ENCODE measurements at places on chromosomes 7 and 10.

DNA sequence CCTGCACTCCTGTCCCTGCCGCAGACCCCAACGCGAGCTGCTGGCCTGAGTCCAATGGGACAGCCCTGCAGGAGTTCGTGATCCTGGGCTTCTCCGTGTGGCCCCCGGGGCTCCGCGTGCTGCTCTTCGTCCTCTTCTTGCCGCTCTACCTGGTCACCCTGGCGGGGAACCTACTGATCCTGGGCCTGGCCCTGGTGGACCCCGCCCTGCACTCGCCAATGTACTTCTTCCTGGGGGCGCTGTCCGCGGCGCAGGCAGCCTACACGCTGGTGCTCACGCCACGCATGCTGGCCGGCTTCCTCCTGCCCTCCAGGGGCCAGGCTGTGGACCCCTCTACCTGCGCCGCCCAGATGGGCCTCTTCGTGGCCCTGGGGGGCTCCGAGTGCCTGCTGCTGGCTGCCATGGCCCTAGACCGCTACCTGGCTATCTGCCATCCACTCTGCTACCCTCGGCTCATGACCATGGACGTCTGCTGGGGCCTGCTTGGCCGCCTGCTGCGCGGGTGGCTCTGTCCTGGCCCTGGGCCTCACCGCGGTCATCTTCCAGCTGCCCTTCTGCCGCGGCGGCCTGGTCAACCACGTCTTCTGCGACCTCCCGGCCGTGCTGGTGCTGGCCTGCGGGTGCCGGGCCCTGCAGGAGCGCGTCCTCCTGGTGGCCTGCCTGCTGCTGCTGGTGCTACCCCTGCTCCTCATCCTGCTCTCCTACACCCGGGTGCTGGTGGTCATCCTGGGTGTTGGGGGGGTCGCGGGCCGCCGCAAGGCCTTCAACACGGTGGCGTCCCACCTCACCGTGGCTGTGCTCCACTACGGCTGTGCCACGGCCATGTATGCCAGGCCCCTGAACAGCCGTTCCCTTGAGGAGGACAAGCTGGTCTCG lies 71.7 kb downstream of the RBAK start:
- no peak for DNase-seq

GRCh38 chr10:102721954-102722353 lies 7.5 kb downstream of the SFXN2 start:
- no peak for DNase-seq

DNA sequence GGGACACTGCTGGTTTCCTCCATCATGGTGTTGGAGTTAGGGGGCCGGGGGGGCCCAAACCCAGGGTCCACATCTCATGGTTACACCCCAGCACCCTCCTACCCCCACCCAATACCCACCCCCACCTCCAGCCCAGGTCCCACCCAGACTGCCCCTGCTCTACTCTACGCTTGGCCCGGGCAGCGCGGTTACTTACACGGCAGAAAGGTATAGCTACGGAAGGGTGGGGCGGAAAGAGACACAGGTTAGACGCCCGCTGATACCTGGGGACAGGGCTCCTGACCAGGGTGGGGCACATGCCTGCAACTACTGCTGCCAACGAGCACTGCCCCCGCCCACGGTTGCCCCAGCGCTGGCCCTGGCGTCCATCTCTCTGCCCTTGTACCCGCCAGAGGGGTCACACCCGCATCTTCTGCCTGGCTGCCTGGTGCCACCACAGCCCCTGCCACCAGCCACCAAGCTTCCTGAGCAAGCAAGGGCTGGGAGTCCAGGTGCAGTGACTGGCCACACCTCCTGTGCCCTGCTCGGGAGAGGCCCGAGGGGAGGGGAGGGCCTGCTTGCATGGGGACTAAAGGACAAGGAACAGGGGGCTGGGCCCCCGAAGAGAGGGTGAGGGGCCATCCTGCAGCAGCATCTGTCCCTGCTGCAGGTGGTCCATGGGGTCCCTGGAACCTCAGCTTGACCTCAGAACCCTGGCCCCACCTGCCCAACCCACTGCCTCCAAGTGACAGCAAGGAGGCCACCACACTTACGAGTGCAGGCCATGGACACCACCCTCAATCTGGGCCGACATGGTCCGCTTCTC lies 16.1 kb downstream of the IMPDH1 start:
- DNase-seq = no peak

DNA sequence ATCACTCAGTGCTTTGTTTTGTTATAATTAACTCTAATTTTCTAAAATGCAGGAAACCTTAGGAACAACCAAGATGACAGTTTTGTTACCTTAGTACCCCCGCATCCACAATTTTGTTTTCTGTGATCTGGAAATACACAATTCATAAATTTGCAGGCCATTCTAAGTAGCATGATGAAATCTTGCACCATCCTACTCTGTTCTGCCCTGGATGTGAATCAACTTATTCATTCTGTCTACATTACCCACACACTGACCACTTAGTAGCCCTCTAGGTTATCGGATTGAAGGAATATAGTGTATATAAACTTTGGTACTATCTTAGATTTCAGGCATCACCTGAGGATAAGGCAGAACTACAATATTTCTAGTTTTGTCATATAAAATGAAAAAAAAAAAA lies 155.9 kb downstream of the CTTNBP2 start:
- no peak for DNase-seq

DNA sequence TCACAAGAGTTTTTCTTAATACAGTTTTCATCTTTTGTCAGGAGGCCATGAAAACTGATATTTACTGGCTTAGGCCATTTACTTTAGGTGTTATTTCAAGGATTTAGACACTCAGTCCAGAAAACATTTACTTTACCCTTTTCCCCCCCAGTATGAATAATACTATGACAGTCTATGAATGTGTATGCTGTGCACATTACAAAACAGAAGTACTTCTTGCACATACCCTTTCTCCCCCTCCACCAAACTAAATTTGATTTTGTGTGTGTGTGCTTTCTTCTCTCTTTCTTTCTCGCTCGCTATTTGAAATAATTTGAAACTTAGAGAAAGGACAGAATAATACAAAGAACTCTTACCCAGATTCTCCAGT lies 41.3 kb downstream of the RBM33 start:
- DNase-seq = no peak

GRCh38 chr7:138755331-138755747 lies 42.5 kb upstream of the TMEM213 start:
- DNase-seq = no peak

GRCh38 chr10:116421815-116422214 lies 5.8 kb upstream of the PNLIPRP3 start:
- DNase-seq = no peak

GRCh38 chr7:112930787-112931186 lies 140.6 kb upstream of the TMEM168 start:
- DNase-seq = no peak

DNA sequence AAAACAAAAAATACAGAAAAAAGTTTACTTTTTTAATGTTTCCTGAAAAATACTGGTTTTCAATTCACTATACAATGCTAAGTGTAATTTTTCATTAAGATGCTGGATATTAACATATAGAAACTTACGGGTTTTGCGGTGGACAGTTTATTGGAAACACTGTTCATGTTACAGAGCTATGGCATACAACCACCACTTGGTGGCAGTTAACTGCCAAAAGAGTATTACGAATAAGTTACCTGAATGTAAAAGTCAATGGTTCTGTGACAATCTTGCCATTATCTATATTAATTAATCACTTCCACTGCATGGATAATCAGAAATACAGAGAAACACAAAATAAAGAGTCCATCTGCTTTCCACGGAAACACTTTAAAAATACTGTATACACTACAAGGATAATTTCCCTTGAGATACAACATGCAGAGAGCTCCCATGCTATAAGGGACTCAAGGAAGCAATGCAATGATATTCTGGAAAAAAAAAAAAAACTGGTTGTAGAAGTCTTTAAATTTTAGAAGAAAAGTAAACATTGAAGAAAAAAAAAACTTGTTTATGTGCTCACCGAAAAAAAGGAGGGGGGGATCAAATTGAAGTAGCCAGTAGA lies 97.0 kb downstream of the TPK1 start:
- DNase-seq = no peak

- DNase-seq = no peak
Observed at GRCh38 chr7:5470816-5471215, 47.2 kb upstream of the TNRC18 start.

GRCh38 chr7:78323118-78323517 lies 524.5 kb downstream of the PHTF2 start:
- DNase-seq = no peak

GRCh38 chr10:75021379-75022249 lies 89.8 kb upstream of the SAMD8 start:
- no peak for DNase-seq

- no peak for DNase-seq
Observed at GRCh38 chr10:3784510-3785250, at the start of gene KLF6. Gene KLF6 (minus strand): TSS chr10:3785209. CDS start chr10:3785014, 195 bp downstream.

DNA sequence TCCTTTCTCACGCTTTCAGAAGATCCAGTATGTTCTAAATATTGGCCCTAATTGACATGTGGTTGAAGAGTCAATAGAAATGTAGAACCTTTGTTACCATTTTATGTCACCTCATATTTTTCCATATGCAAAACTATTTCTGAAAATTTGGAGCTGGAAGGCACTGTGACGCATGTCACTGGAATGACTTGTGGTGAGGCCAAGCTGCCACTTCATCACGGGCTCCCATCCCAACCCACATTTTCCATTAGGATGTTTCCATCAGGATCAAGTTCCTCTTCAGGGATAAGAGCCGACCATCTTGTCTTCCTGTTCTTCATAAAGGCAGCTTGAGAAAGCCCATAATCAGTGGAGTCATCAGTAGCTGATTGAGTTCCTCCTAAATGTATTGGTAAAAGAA lies 1241.7 kb downstream of the GATA3 start:
- DNase-seq = no peak

- DNase-seq = no peak
Observed at GRCh38 chr7:64872351-64873154, 30.5 kb upstream of the ZNF273 start.

Measured in esophagus squamous epithelium (tissue), 5 donors.